CD4-positive, alpha-beta T cell treated with Interferon alpha-2 for 1 hour (primary cell): ENCODE measurements at places on chromosomes 11 and 22.

DNA sequence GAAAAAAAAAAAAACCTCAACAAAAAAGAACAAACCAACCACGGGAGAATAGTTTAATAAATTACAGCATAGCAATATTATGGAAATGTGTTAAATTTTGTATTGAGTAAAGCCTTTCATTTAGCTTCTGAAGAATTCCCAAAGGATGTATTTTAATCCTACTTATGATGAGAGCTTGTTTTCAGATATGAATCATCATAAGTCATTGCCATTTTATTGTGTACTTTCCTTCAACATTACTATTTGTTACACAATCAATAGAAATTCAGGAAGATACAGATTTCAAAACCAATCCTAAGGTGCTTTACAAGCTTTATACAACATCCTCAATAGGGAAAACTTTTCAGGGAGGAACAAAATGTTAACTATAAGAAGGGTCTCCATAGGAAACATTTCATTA is 200.6 kb upstream of the CTSC start:
- DNase-seq, result no peak

GRCh38 chr11:34397811-34398210 is 40.0 kb upstream of the ABTB2 start:
- no peak for DNase-seq

DNA sequence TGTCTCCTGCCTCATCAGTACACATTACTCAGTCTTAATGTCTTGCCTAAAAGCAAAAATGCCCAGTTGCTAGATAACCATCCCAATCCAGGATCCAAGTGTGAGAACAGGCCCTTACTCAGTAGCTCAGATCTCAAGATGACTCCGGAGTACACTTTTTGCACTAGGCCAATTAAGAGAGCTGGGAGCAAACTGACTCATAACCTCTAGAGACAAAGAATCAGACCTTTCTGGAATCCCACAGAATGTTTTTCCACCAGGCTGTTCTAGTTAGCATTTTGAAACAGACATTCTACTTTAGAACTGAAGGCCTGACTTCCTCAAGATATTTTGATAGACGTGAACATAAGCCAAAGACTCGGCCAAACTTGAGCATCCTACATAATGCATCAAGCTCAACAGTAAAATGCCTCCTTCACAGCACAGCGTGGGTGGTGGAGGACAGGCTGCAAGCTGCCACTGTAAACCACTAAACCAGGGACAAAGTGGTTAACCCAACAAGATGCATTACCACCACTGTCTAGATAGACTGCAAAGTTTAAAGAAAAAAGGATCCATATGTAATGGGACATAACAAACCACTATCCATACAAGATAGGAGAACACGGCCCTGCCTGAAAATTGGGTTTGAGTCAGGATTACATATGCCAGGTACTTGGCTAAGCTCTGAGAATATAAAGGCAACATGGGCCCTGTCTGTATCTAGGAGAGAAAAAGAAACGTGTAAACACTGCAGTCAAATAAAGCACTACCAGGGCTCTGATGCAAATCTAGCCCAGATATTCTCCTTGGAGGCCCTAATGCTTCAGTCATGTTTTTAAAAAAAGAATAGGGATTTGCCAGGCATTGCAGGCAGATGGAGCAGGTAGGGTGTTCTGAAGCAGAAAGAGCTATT is 48.3 kb downstream of the MYH9 start:
- DNase-seq, result no peak

DNA sequence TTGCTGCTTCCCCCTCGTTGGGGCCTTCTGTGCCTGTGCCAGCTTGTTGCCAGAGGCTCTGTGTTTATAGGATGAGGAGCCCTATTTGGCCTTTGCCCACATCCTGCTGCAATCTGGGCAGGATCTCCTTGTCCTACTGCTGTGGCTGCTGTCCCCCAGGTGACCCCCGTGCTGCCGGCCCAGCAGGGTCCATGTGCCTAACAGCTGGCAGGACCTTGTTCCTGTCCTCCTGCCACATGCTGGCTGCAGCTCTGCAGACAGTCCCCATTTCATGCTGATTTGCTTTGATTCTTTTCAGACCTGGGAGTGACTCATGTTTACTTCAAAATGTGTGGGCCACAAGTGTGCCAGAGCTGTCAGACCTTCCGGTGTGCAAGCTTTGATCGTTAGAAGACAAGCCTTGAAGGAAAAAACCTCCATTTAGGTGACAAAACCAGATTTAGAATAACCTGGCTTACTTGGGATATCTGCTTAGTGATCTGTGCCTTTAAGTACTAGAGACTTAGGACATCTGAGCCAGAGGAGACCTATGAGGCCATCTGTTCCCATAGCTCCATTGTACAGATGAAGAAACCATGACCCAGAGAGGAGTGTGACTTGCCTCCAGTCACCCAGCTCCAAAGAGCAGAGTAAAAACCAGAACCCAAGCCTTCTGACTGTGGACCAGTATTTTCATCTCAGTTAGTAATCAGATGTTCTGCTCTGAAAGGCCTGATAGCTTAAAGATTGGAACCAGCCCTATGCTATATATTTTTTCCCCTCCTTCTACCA is 11.1 kb downstream of the NAV2 start:
- peak; percentile 10 for DNase-seq

GRCh38 chr22:17431179-17431578 is 61.9 kb downstream of the CECR2 start:
- no peak for DNase-seq

DNA sequence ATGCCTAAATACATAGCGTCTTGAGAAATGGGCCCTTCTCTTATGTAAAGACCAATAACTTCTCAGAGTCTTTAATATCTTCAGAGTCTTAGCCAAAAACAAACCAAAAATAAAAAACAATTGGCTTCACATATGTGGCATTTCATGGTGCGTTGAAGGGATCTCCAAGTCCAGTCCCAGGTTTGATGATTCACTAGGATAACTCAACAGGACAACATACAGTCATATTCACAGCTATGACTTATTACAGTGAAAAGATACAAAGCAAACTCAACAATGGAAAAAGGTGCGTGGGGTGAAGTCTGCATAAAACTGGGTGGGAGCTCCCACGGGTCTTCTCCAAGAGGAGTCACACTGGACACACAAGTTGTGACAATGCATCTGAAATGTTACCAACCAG is 12.6 kb downstream of the SYTL2 start:
- no peak for DNase-seq
